ENCODE measurements at places on chromosomes 7 and 10.

GRCh38 chr10:29932991-29933390 is 126.4 kb downstream of the JCAD start:
- no peak for DNase-seq

DNA sequence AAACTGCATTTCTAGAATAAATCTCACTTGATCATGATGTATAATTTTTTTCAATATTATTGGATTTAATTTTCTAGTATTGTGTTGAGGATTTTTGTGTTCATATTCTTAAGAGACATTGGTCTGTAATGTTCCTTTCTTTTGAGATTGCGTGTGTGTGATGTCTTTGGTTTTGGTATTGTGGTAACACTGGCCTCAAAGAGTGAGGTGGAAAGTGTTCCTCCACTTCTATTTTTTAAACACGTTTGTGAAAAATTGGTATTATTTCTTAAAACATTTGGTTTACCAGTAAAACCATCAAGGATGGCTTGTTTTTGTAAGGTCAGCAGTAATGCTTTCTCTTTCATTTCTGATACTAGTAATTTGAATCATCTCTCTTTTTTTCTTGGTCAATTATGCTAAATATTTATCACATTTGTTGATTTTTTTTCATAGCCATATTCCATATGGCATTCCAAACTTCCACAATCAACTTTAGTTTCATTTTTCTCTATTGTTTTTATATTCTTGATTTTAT is 290.2 kb upstream of the CDC14C start:
- DNase-seq, result no peak

GRCh38 chr7:151869109-151869428 is 7.8 kb downstream of the PRKAG2 start:
- no peak for DNase-seq

GRCh38 chr10:77422491-77423338 is 214.9 kb downstream of the KCNMA1 start:
- DNase-seq, result no peak

DNA sequence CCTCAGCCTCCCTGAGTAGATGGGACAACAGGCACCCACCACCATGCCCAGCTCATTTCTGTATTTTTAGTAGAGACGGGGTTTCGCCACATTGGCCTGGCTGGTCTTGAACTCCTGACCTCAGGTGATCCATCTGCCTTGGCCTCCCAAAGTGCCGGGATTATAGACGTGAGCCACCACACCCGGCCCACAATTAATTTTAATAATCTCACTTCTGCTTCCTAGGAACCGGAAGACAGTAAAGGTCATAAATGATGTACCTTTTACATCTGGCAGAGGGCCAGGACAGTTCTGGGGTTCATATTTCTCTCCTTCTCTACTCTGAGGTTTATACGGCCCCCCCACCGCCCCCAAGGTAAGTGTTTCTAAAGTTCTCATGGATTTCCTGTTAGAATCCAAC is 31.2 kb upstream of the AOAH start:
- no peak for DNase-seq

- no peak for DNase-seq
These were observed 3.1 kb upstream of the CACNB2 start for GRCh38 chr10:18137111-18137510.

- DNase-seq, result no peak
These were observed 107.0 kb downstream of the WDR37 start for GRCh38 chr10:1163204-1163660.

DNA sequence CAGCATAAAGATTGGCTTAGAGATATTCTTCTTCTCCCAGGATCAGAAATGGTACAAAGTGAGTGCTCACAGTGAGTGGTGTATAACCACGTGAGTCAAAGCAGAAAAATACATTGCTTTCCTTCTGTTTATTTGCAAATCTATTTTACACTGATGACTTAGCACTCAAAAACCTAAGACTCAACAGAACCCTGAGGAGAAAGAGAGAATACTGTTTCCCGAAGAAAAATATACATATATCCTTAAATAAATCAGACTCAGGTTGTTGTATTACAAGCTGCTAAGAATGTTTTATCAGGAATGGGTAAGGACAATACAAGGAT is 48.7 kb downstream of the ODAD2 start:
- DNase-seq, result no peak

DNA sequence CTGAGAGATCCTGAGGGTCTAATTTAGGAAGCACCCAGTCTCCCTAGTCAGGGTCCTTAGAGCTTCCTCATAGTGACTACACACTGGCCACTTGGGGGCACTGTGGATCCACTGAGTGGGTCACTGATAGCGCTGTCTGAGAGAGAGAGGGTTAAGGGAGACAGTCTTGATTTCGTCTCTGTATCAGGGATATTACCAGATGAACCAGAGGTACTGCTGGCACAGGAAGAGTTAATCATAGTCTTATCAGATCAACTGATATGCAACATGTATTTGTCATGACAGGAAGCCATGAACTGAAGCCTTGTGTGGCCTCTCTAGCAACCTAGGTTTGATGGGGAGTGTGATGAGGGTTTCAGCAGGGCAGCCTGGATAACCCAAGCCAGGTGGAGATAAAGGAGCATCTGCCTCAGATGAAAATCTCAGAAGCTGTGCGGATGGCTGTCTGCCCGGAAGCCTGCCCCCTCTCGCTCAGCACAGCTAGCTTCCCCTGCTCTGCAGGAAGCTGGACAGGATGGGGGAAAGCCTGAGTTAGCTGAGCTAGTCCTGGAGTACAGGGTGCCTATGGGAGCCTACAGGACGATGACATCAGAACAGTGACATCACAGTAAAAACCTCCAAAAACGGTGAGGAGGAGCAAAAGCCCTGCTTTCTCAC is 214.0 kb upstream of the PRSS1 start:
- DNase-seq, result peak; percentile 52

DNA sequence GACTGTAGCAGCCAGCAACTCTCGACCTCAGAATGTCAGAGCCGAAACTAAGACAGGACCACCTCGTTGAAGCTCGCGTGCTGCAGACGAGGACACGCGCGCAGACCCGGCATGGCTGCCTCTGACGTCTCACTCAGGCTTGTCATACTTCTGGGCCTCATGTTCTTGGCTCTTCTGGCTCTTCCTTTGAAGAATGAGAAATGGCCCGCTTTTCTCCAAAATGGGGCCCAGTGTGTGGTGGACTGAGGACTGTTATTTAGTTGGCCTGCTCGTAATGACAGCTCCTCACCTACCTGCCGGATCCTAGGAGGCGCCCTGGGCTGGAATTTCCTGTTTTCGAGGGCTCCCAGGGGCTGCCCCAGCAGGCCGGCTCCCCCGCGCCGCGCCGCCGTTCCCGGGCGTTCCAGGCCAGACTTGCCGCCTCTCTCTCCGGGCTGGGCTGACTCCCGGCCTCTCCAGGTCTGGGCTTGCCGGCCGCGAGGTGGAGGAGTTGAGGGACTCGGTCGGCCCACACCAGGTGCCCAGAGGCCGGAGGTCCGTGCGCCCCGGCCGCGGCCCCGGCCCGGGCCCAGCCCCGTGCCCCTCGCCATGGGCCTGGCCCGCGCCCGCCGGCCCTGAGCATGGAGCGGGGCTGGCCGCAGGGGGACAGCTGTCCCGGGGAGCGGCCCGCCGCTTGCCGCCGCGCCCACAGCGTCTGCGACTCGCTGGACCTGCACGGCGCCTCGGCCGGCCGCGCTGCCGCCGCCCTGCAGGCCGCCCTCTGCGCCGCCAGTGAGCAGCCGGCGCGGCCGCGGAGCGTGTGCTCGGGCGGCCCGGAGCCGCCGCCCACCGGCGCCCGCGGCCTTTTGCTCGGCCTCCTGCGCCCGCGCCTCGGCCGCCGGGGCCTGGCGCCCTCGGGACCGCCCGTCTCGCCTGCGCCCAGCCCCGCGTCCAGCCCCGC is 28.1 kb downstream of the AGAP3 start:
- peak; percentile 37 for DNase-seq

GRCh38 chr7:4178916-4179687 is 503.0 kb upstream of the FOXK1 start:
- no peak for DNase-seq

DNA sequence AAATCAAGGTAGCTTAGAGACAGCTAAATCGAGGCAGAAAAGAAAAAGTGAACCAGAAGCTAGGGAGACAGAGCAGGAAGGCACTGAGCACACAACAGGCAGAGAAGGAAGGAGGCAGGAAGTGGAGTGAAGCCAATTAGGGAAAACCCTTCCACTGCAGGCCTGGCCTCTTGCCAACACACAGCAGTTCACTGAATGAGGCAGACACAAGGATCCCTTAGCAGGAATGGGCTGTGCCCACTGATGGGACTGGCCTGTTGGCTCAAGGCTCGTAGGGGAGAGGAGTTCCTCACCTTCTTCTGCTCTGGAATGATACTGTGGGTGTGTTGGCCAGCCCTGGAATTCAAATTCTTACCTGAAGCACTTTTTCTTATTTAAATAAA is 220.3 kb upstream of the STK17A start:
- DNase-seq, result peak; percentile 25

GRCh38 chr7:158446281-158446680 is 141.3 kb downstream of the PTPRN2 start:
- no peak for DNase-seq

DNA sequence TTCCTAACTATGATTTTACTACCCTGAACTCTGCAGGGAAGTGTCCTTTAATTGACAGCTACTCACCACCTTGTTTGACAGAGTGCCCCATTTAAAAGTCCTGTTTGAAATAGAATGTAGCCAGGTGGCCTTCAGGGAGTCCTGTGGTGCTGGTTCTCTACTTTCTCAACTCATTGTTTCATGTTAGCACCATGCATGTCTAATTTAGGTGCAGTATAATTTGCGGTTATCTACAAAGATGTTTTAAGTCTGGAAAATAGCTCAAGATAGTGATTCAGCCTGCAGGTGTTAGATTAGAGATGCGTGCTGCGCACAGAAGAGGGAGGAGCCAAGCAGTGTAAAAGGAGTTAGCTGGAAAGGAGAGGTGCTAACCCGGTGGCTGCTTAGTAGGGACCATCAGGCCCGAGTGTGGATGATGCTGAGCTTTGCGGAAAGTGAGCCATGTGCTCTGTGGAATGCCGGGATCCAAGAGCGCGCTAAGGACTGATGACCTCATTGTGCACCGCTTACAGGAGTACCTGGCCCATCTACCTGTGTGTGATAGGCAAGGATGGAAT is 1.2 kb downstream of the CCM2 start:
- no peak for DNase-seq

- peak; percentile 79 for DNase-seq
These were observed 116.5 kb downstream of the ZMIZ1 start for GRCh38 chr10:79185067-79185774.

- DNase-seq, result no peak
These were observed 13.9 kb downstream of the TRPV5 start for GRCh38 chr7:142919656-142920055.

GRCh38 chr10:97844678-97845077 is 5.0 kb upstream of the GOLGA7B start:
- DNase-seq, result no peak

DNA sequence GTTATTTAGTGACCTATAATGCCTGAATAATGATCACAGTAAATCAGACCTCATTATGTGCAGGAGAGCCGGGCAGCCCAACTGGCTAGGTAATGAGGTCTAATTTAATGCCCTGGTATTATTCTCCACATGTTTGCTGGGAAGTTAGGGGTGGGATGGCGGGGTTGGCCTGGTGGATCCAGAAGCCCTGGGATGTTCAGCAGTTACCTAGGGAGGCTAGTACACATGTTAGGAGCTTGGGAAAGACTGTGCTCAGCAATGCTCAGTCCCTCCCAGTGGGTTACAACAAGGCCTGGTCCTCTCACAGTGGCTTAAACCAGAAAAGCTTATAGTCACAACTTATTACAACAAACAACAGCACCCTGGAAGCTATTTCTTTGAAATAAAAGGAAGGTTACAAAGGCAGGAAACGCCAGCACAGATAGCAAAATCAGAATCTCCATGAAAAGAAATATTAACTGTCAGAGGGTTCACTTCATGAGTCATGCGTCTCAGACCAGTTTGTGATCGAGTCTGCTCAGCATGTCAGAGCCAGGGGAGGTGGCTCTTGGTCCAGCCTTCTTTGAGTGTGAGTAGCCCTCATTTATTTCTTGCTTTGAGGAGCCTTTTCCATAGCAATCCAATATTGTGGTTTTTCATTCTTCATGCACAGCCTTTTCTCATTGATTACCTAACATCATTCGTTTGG is 418.6 kb upstream of the NPVF start:
- no peak for DNase-seq

- no peak for DNase-seq
These were observed 528.9 kb downstream of the HTR7 start for GRCh38 chr10:90328896-90329295.

- DNase-seq, result no peak
These were observed 44.3 kb upstream of the ZC3HAV1 start for GRCh38 chr7:139153832-139154231.

GRCh38 chr10:73999703-74000102 is 1.8 kb downstream of the VCL start:
- peak; percentile 26 for DNase-seq

DNA sequence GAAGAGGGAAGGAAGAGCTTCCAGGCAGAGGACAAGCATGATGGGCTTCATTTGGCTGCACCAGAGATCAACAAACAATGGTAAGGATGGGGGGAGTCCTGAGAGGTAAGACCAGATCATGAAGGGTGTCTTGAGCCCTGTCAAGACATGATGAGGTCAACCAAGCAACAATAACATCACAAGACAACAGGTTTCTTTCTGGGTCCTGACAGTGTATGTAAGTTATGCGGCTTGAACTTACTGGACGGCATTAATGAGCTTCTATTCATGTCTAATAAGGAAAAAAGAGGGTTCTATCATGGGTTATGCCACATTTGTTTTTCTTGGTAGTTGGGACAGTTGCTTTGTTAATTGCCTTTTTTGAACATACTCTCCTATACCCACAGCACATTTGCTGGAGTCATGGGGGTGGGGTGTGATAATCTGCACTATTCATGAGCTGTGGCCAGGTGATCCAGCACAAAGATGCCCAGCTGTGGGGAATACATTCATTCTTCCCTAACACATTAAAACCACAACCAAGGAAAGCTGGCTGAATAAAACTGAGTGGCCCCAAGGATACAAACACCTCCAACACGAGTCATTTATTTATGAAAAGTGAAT is 168.8 kb upstream of the KLF14 start:
- DNase-seq, result no peak

GRCh38 chr7:127337581-127337980 is 54.9 kb downstream of the ZNF800 start:
- no peak for DNase-seq

GRCh38 chr10:69409968-69410367 is 6.8 kb downstream of the TACR2 start:
- no peak for DNase-seq

DNA sequence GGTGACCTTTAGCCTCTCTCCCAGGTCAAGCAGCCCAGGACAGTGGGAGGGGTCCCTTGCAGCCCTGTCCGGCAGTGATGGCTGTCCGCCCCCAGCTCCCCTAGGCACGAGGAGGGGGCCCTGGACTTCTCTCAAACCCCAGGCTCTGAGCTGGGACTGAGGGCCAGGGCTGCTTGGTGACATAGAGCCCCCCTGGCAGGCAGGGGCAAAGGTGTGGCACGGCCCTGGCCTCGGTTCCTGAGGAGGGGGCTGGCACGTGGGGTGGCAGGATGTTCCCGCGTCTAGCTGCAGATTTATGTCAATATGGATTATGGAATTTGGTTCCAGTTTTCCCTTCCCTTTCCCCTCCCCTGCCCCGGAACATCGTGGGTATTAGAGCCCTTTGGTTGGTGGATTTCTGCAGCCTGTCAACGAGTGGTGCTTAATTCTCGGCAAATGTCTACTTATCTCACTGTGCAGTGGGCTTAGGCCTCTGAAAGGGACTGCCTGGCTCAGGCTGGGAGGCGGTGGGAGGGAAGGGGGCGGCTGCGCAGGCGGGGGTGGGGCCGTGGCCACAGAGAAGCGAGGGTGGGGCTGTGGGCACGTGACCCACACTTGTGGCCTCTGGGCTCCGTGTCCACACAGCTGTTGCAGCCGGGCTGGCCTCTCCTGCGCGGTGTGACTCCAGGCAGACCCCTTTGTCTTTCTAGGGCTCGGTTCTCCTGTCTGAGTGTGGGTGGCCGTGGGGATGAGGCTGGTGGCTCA is 19.3 kb downstream of the UNCX start:
- no peak for DNase-seq

Data from left kidney (tissue), 8 donors.